ENCODE measurements at places on chromosomes 5 and 9.

DNA sequence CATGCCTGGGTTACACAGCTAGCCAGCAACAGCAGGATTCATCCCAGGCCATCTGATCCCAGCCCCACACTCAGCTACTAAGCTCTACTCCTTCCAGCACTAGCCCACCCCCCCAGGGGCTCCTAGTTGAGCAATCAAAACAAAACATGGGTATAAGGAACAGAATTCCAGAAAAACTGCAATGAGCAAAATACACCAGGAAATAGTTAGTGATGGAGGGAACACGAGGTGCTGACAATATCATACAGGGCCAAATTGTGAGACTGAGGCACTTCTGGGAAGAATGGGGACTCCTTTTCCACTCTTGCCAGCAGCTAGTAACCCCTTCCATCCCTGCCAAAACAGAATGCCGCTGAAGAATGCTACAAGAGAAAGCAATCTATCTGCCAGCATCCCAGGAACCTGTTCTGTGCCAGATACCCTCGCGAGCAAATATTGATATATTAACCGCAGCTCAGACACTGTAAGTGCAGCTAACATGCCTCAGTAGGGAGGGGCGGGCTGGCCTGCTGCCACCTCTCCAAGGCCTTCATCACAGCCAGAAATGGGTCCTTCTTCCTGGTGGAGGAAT lies 161.4 kb downstream of the SLIT3 start:
- peak; percentile 45 for DNase-seq

- DNase-seq = no peak
These were observed 40.7 kb upstream of the ADAMTS2 start for GRCh38 chr5:179385914-179386313.

DNA sequence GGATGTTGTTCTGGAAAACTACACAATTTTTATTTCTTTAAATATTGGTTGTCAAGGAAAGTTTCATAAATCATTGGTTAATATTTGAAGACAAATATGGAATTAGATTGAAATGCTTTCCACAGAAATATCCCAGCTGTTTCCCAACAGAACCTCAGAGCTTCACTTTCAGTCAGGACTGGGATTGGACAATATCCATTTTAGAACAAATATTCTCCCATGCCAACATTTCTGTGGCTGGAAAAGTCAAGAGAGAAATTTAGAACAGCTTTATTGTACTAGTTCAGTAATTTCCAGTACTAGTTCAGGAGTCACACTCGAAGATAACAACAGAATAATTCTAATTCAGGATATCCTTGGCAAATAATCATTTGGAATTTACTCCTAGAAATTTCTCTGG lies 116.1 kb upstream of the TUT7 start:
- DNase-seq = peak; percentile 62

DNA sequence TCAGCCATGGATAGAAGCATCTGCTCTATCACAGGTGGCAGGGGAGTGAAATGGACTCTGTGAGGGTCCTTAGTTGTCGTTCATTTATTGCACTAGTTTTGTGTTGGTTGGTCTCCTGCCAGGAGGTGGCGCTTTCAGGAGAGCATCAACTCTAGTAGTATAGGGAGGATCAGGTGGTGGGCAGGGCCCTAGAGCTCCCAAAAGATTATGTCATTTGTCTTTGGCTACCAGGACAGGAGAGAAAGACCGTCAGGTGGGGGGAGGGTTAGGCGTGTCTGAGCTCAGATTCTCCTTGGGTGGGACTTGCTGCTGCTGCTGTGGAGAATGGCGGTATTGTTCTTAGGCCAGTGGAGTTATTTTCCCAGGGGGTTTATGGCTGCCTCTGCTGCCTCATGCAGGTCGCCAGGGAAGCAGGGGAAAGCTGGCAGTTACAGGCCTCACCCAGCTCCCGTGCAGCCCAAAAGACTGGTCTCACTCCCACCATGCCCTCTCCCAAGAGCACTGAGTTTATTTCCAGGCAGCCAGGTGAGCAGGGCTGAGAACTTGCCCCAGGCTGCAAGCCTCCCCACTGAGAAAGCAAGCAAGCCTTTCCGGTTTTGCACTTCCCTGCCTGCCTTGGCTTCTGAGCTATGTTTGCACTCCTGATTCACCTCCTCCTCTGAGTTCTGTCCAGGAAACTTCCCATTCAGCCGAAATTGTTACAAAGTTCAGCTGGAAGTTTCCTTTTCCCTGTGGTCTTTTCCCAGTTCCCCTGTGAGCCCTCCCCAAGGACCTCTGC lies 317.3 kb downstream of the TAF11L14 start:
- DNase-seq = no peak

DNA sequence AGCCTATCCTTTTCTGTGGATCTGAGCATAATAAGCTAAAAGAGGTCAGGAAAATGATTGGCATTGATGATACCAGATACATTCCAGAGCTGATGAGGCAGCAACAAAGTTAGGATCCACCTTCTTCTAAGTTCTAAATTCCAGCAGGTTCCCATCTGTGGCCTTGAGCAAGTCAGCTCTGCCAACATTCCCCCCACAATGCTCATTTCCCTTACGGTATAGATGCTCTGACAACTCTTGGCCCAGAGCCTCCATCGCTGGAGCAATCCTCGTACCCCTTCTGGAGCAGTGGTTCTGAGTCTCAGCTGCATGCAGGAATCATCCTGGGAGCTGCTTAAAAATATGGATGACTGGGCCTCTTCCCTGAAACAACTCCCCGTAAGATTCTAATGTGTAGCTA lies 78.1 kb downstream of the MED27 start:
- no peak for DNase-seq

DNA sequence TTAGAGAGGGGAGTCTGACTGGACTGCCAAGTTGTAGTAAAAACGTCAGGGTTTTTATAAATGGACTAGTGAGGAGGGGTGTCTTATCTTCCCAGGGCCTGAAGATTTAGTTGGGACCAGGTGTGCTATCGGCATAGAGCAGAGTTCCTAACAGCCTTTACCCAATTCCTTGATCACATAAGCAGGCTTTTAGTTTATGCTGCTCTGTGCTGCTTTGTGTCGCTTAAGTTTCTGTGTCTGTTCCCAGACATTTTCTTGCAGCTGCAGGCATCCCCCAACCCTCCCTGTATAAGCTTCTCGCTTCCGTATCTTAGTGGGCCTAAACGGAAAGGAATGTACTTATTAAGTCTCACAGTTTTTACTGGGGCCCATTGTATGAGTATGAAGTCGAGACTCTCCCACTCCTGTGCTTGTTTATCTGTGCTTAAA lies 2.6 kb upstream of the SMC5 start:
- DNase-seq = peak; percentile 89

GRCh38 chr5:136769900-136770684 lies 404.7 kb upstream of the TRPC7 start:
- peak; percentile 29 for DNase-seq

- DNase-seq = no peak
These were observed 58.6 kb upstream of the LRRTM2 start for GRCh38 chr5:138933522-138934290.

- peak; percentile 83 for DNase-seq
These were observed 89.9 kb downstream of the SH3TC2 start for GRCh38 chr5:148972974-148973374.

DNA sequence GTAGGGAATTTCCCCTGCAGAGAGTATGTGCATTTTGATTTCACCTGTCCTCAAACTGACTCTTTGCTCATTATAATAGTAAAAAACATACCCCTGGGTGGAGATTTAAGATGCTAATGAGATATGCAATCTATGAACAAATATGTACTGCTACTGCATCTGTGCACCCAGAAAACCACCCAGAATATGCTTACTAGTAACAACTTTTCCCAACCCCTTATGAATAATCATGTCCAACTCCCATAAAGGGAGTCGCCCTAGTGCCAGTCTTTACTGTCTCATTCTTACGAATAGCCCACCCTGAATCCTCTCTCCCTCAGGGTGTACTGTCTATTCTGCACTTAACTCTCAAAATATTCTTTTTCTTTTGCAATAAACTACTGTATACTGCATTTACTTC lies 39.0 kb upstream of the ZFP37 start:
- DNase-seq = no peak

GRCh38 chr9:77475641-77476473 lies 172.3 kb downstream of the GNA14 start:
- DNase-seq = peak; percentile 78

DNA sequence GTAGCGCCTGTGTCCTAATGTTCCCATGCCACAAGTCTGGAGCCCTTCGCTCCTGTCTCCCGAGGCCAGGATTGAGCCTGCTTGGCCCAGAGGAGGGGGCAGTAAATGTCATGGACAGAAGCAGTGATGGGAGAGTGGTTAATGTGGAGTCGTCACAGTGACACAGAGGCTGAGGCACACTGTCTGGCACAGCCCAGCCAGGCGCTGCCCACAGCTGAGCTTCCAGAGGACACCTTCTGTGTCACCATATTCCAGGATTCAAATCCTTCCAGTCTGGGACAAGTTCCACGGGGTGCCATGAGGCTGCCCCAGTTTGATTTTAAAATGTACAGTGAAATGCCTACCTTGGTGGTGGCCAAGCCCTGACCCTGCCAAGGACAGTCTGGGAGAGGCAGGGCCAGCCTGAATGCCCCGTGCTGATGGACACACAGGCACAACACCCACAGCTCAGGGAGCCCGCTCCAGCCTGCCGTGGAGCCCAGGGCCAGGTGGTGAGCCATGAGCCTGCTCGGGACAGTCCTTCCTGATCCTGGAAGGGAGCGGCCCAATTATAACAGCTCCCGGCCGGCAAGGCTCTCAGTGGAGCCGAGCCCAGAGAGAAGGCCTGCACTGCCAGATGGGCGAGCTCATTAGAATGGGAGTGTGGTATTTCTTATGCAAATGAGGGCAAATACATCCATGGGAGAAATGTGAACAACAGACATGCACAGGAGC lies 99.1 kb upstream of the RUFY1 start:
- DNase-seq = no peak

DNA sequence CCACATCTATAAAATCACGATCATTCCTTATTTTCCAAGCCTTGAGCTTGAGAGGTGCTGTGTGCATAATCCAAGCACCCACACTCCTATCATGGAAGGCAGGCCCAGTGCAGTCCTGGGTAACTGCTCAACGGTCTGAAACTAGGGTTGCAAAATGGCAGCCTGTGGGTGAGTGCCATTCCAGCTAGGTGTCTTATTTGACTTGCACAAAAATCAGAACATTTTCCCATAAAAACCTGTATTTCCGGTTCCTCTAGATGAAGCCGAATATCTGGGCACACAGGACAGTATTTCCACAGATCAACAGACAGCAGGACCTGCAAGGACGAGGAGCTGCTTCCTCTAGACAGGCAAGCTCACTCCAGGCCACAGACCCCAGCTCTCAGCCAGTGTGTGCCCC lies 588.8 kb downstream of the BNC2 start:
- DNase-seq = no peak

DNA sequence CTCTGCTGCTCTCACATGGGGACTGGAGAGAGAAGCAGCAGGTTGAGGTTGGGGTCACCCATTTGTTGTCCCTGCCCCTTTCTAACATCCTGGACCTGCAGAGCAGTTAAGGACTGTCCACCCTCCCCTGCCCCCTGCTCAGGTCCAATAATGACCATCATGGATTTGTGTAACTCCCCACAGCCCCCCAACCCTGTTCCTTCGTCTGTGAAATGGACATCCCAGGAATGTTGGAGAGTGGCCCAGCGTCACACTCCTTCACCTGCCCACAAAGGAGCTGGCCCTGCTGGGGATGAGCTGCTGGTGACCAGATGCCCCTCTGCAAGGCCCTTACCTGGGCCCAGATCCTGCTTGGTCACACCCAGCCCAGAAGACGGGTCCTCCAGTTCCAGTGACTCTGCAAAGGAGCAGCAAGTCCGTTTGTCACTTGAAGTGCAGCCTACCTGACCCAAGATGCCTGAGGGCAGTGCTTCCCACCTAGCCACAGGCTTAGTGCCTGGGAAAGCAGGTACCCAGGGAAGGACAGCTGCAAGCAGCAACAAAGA lies 10.4 kb downstream of the CD74 start:
- no peak for DNase-seq

GRCh38 chr9:88872192-88872946 lies 118.9 kb upstream of the S1PR3 start:
- no peak for DNase-seq

DNA sequence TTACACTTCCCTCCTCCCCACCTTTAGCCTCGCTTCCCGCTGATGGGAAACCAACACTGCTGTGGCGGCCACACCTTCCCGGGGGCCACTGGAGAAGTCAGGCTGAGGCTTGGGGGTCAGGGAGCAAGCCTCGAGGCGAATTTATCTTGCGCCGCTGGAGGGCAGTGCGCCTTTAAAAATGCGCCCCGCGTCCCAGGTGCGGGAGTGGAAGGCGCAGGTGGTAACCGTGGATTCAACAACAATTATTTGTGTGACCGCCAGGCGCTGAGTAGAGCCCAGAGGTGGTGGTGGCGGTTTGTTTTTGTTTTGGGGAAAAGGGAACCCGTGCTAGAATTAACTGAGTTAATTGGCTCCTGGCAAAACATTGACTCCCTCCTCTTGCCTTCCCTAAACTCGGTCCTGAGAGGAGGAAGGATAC lies 1.1 kb downstream of the CFAP77 start:
- DNase-seq = no peak

- no peak for DNase-seq
These were observed 1.0 kb downstream of the GABRB2 start for GRCh38 chr5:161545344-161546094.

GRCh38 chr5:174412374-174412773 lies 312.0 kb upstream of the MSX2 start:
- DNase-seq = peak; percentile 49

DNA sequence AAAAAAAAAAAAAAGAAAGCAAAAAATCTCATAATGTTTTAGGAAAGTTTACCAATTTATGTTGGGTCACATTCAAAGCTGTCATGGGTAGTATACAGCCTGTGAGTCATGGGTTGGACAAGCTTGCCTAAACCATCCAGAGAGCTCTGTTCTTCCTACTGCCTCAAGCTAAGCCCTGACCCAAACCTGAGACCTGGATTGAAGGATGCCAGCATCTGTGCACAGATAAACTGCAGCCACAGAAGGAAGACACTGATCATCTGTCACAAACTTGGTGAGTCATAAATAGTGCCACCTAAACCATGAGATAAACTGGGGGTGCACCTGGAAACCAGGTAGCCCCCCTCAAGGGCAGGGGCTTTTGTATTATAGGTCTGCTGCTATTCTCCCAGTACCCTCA lies 31.0 kb downstream of the CSF2 start:
- peak; percentile 55 for DNase-seq

- DNase-seq = no peak
These were observed 402.3 kb upstream of the ADAMTS16 start for GRCh38 chr5:4737868-4738267.

DNA sequence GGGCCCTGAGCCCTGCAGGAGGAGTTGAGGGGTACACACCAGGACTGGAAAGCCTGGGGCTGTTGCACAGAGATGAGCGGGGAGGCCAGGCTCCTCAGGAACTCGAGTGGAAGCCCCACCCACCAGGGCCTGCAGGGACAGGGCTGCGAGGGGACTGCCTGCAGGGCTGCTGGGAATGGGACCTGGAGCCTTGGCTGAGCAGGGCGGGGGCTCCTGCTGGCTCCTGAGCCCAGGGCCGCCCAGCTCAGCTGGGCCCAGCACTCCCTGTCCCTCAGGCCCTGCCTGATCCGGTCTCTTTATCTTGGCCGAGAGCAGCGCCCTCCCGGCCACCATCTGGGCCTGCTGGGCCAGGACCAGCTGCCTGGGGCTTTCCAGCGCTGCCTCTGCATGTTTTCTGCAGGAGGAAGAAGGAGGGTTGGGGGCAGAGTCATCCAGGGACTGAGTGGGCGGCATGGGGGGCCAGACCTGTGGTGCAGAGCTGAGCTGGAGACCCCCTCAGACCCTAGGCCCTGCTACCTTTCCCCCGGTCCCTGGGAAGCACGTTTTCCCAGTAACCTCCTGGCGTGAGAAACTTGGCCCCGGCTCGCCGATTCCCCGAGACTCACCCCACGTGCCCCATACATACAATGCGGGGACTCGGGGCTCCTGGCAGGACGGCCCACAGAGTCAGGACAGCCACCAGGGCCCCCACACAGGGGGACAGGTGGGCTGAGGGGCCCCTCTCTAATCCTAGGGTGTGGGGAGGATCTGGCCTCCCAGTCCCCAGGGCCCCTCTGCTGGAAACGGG lies 9.4 kb downstream of the LCN12 start:
- no peak for DNase-seq
